ENCODE measurements at places on chromosomes 13 and 19.

DNA sequence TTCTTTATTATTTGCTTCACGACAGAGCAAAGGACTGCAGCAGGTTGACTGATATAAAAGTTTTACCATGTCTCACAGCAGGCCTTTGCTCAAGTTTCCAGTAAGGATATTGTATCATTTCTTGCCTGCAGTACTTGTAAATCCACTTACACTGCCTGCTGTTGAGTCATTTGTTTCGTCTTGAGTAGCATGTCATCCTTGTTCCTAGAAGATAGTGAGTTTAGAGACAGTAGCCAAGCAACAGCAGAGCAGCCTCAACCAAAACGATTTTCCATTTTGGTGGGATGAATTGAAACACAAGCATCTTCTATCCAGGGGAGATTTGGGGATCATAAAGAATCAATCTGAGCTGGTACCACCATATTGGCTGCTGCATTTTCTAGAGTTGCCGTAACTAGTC lies 24.0 kb upstream of the ALOX5AP start:
- no peak for DNase-seq

GRCh38 chr19:12450844-12451243 lies 10.0 kb upstream of the ZNF443 start:
- no peak for DNase-seq

GRCh38 chr13:96041326-96042110 lies 11.7 kb downstream of the UGGT2 start:
- no peak for DNase-seq

DNA sequence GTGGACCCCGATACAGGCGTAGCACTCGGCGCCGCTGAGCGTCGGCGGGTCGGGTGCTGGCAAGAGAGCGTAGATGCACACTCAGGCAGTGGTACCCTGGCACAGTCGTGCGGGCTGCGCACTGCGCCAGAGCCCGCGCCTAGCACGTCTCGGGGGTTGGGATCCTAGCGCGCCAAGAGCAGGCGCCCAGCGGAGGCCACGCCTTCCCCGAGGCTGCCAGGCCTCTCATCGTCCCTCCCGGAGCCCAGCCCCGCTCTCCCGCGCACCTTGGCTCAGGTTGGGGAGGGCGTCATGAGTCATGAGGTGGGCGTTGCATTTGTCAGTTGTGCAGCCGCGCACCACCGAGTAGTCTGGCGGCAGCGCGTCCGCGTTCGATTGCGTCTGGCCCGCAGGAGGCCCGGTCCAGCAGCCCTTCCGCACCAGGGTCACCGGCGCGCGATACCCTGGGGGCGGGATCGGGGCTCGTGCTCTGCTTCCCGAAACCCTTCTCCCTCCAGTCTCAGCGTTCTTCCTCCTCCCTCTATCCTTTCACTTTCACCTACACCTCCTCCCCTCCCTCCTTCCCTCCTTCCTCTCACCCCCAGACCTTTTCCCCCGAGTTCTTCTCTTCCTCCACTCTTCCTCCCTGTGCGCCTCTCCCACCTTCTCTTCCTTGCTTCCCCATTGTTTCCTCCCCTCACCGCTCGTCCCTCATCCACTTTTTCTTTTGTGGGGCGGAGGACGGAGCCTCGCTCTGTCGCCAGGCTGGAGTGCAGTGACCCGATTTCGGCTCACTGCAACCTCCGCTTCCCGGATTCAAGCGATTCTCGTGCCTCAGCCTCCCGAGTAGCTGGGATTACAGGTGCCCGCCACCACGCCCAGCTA lies 3.5 kb downstream of the LYPD5 start:
- no peak for DNase-seq

DNA sequence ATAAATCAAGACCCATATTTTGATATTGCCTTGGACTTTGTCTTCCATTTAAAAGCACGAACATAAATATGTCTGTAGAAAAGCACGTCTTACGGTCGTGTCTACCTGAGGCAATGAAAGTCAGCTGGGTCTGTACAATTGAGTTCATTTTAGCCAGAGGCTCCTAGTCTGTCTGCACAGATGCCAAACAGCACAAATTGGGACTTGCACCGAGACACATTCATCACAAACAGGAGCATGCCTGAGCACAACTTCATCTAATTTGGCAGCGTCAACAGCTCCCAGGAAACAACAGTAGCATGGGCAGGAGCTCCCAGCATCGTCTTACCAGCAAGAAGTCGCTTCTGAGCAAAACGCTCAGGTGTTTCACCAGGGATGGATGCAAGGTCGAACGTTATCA lies 687.0 kb downstream of the EFNB2 start:
- no peak for DNase-seq

GRCh38 chr19:7846155-7846646 lies 16.2 kb downstream of the EVI5L start:
- no peak for DNase-seq

- DNase-seq = no peak
Measured at GRCh38 chr13:71214821-71215220, 652.2 kb downstream of the DACH1 start.

GRCh38 chr13:80605716-80606115 lies 264.8 kb upstream of the SPRY2 start:
- no peak for DNase-seq

GRCh38 chr19:17001603-17002183 lies 24.9 kb downstream of the CPAMD8 start:
- no peak for DNase-seq

GRCh38 chr19:49017666-49018351 lies 918 bp upstream of the LHB start:
- DNase-seq = peak; percentile 37

DNA sequence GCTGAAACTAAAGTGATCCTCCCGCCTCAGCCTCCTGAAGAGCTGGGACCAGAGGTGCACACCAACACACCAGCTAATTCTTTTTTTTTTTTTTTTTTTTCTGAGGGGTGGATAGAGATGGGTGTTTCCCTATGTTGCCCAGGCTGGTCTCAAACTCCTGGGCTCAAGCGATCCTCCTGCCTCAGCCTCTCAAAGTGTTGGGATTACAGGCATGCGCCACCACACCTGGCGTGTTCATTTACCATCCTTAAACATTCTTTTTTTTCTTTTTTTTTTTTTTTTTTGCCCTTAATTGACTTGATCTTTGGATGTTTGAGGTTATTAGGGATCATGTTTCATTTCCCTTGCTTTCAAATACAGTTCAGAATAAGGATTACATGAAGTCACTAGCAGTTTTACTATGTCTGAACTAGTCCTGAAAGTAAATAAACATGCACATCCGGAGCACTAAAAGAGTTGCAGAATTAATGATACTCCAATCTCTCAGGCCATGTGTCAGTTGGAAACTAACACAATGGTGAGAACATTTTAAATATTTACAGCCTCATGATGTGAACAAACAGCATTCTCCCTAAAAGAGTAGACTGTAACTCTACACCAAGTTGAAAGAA lies 10.2 kb downstream of the UTP14C start:
- no peak for DNase-seq

Data from SK-N-DZ (cell line).